Substantia nigra (tissue), 51 donors: ENCODE measurements at places on chromosomes 11 and 22.

- no peak for DNase-seq
Observed at GRCh38 chr11:40370821-40371616, 1088.4 kb downstream of the LRRC4C start.

DNA sequence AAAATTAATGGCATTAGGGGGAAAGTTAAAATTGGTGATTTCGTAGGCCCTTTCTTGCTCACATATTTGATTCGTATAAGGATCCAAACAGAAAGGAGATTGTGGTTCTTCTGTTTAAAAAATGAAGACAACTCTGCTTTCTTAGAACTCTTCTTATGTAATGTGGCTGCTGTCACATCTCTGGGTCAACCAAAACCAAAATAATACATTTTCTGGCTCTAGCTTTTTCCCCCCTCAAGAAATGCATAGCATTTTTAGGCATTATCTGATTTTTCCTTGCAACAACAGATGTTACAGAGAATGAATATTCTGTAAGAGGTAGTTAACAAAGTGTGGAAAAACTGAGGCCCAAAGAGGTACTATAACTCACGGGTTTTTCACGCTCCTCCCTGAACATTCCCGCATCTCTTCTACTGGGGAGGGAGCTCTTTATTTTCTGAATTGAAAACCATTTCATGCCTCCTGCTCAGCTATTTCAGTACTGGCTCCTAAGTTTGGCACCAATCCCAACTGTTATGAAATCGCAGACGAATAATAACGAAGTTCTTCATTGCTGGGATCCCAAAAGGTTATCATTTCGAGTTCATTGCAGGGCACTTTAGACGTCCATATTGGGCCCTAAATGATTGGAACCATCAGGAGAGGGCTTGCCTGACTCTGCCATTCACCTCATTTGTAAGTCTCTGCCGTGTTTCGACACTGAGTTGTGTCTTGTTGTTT is 17.1 kb downstream of the GRAP2 start:
- no peak for DNase-seq

GRCh38 chr11:24509114-24509513 is 12.3 kb downstream of the LUZP2 start:
- DNase-seq: no peak

- DNase-seq: no peak
Observed at GRCh38 chr11:50298182-50298988, 265.7 kb downstream of the OR4C45 start.

DNA sequence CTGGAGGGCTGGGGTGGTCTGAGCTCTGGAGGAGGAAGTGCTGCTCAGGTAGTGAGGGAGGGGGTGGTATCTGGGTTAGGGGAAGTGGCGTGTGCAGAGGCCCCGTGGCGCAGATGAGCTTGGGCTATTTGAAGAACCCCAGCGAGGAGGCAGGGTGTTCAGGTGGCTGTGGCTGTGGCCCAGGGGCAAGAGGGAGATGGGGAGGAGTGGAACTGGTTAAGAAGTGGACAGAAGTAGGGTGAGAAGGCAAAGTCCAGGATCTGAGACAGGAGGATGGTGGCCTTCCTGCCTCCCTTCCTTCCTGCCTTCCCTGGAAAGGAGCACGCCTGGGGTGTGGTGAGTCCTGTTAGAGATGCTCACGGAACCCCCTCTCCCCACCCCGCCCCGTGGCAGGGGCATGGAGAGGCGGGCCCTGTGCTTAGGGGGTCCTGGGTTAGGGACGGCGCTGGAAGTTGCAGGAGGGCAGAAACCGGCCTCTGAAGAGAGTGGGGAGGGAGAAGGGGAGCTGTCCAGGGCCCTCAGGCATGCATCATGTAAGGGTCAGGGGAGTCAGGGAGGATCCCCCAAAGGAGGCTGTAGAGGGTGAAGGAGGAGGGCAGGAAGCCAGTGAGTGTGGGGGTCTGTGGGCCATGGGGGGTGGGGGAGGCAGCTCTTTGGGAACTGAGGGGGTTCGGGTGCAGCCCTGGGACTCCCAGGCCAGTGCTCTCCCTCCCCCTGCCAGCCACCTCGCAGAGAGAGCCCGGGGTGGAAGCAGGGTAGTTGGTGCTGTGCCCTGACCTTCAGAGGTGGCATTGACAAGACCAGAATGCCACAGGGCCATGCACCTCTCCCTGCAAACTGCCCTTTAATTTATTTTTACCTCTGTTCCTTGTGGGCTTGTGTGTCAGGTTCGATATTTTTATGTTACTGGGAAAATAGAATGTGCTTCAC is 63.7 kb upstream of the PARVG start:
- DNase-seq: no peak

DNA sequence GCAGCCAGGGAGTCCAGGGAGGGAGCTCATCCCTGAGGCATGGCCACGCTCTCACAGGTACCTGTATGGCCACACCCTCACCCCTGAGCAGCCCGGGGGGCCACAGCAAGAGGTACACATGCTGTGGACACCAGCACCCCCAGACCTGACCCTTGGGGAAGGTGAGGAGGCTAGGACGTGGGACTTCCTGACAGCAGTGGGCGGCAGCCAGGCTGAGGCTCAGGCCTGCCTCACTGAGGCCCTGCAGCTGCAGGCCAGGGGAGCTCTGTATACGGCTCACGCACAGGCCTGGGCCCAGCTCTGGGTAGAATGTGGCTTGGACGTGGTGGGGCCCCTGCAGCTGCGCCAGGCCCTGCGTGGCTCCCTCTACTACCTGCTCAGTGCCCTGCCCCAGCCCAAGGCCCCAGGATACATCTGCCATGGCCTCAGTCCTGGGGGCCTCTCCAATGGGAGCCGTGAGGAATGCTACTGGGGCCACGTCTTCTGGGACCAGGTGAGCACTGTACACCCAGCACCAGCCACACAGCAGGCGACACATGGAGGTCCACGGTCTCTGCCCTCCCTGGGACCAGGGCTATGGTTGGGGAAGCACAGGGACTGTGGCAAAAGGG is 1.8 kb downstream of the PGGHG start:
- DNase-seq: no peak

- DNase-seq: no peak
Observed at GRCh38 chr11:61007383-61007955, 36.0 kb downstream of the CD6 start.

- no peak for DNase-seq
Observed at GRCh38 chr11:46339816-46340215, 7.4 kb upstream of the DGKZ start.

DNA sequence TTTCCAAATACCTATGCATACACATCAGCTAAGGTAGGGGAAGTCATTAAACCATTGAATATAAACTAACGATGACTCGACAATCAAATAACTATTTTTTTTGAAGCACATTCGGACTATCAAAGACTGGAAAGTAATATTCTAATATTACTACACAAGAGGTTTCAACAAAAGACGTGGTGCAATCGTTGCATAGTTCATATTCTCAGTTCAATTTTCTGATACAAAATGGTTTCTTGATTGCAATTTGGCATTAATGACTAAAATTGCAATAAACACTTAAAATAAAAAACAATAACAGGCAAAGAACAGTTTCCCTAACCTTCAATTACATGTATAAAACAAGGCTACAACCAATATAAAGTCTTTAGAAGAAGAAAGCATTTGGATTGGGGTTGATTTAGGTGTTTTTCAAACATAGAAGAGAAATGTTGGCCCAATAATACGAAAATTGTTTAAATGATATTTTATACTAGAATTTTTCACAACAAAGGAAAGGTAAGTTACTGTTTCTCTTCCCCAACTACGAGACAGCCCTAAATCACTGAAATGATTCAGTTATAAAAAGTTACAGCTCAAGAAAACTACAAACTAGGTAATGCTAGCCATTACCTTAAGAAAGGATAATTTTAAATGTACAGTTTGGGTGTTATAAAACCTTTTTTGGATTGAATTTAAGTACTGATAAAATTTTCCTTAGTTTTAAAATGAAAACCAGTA is 17.6 kb downstream of the BLID start:
- no peak for DNase-seq

DNA sequence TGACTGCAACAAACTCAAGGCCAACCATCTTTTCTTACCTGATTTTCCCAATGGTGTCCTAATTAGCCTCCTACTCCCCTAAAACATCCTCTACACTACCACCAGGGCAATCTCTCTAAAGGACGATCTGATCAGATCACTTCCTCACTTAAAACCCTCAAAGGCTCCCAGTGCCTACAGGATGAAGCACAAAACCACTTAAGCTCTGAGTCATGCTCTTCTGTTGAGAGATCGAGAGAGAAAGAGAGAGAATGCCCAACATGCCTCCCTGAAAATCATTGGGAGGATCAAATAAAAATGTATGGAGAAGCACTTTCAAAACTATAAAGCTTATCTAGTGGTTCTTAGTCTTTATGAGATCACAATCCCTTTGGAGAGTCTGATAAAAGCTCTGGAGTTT is 171.1 kb downstream of the CADM1 start:
- DNase-seq: no peak

DNA sequence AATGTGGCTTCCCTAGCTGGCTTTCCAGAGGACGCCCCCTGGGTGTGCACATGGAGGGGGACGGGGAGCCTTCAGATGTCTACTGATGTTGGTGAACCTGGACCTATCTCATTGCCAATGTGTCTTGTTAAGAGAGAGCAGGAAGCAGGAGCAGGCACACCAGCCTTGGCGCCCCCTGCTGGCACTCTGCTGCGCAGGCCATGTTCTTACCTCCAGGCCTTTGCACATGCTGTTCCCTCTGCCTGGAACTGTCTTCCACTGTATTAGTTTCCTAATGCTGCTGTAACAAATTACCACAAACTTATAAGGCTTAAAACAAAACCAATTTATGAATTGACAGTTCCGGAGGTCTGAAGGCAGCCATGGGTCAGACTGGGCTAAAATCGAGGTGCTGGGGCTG is 23.6 kb upstream of the MN1 start:
- DNase-seq: no peak

- no peak for DNase-seq
Observed at GRCh38 chr11:70127653-70128434, 49.7 kb downstream of the ANO1 start.

GRCh38 chr22:38412435-38413084 is 42.4 kb downstream of the KCNJ4 start:
- no peak for DNase-seq

DNA sequence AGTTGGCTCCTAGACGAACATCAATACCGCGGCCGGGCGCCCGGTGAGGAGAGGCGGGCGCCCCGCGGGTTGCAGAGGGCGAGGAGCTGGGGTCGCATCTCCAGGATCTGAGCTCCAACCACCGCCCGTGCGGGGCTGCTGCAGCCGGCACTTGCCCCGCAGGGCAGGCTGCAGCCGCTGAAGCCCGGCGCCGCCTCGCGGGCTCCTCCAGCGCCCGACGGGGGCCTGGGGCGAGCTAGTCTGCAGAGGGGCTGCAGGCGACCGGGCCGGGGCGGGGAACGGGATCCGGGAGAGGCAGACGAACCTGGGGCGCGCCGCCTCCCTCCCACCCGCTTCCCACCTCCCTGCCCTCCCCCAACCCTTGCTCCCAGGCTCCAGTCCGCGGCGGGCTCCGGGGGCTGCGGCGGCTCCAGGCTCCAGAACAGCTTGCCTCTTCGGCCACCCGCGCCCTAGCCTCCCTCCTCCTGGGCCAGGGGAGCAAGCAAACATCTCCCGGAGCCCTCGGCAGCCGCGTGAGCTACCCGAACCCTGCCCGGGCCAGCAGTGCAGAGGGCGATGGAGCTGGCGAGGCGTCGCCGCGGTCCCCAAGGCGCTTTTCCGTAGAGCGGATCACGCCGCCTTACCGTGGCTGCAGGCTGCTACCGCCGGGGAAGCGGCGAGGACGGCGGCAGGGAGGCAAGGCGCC is 802 bp downstream of the TENM4 start:
- no peak for DNase-seq

DNA sequence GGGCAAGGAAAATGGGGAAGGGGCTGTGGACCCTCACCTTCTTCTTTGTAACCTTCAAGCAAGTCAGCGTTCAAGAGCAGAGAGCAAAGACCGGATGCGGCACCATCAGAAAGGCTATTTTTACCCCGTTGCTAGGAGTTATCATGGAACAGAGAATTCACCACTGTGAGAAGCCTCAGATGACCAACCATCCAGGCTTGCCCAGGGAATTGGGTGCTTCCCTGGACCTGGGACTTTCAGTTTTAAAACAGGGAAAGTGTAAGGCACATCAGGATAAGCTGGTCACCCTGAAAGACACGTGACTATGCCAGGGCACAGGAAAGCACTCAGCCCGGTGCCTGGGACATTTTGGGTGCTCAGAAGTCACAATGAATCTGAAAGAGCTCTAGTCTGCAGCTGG is 10.4 kb downstream of the GALNT18 start:
- no peak for DNase-seq

DNA sequence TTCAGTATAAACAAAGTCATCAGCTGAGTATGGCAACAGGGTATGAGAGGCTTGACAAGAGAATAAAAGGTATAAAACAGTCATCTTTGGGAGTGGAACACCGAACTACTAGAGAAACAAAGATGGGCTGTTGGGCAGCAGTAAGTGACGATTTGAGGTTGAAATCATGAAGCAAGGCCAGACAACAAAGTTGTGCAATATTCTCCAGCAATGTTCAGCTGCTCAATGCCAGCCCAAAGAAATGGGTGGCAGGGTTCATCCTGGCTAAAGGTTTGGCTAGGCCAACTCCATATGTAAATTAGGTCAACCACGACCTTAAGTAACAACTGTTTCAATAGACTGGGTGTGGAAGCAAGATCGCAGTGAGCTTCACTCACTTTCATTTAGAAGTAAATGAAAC is 6.2 kb downstream of the APIP start:
- no peak for DNase-seq

DNA sequence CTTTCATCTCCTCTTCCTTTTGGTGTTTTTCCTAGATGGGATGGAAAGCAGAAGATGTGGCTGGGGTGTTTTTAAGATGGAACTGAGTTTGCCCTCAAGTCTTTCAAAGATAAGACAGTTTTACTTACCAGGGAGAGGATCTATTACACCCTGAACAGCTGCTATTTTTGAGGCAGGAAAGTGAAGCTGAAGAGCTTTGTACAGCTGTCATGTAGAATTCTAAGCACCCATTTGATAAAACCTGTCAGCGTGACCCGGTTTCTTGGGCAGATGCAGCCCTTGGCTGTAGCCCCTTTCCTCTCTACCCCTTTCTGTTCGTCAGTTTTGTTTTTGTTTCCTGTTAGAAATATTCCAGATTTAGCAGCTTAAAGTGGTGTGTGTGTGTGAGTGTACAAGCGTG is 35.2 kb downstream of the FAT3 start:
- DNase-seq: no peak

DNA sequence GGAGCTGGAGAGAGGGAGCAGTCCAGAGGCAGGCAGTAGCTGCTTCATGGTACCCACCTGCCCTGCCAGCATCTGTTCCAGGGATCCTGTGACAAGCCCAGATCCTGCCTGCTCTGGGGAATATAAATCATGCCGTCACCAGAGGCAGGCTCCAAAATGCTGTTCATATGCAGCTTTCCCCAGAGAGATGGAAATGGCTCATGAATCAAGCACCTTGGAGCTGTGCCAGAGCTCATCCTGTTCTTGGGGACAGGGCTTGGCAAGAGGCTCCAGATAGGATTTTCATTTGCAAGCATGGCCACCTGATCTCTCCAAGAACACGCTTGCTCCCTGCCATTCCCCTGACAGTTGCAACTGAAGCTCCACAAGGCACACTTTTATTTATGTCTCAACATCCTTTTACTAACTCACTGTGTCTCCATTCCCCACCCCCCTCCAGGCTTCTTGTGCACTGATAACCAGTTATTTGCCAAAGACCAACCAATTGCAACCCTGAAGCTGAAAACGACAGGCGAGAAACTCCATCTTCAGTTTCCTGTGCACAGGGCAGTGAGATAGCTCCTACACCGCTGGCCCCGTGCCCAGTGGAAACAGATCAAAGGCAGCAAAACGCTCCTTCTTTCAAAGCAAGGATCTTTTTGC is 115.8 kb upstream of the PITPNB start:
- DNase-seq: no peak
